ENCODE measurements at places on chromosomes 4 and X.

DNA sequence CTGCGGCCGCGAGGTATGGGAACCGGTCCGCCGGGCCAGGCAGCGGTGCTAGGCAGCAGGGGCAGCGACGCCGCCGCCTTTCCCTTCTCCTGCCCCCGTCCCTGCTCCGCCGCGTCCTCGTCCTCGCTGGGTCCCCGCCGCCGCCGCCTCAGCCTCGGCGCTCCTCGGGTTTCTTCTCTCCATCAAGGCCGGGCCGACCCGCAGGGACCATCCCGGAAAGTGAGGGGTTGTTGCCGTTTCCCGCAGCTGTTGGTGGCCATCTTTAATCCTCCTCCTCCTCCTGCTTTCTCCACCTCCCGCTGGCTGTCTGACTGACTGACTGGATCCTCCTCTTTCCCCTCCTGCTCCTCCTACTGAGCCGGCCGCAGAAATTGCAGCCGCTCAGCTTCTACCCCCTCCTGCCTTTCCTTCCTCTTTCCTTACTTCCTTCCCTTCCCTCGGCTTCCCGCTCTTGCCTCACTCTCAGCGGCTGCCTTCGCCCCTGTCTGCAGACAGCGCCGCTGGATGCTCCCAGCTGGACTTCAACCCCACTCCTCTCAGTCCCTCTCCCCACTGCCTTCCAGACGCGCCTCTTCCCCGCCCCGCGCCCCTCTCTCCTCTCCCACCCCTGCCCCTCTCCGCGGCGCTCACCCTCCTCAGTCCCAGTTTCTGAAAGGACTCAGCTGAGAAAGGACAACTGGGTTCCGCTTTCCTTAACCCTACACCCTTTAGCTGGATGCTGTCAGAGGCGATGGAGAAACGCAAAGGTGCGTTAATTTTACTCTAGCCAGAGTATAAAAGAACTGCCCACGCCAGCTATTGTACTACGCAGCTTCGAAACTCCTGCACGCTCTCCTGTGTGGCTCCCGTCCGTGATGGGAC, at the start of gene WDFY3:
Gene WDFY3, minus strand, starts transcription at position 309 of the 861 bp plus-strand sequence. CDS start 106,099 bp downstream, outside the sequence.
- no peak for DNase-seq

DNA sequence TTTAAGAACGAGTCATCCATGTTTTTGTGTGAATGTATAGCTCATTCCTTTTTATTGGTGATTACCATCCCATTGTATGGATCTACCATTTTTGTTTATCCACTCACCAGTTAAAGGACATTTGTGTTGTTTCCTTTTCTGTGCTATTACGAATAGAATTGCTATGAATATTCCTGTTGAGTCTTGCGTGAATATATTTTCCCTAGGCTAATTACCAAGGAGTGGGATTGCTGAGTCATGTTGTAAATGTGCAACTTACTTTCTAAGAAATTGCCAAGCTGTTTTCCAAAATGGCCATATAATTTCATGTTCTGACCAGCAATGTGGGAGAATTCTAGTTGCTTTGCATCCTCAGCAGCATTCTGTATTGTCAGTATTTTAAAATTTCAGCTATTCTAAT, 51.3 kb downstream of the YIPF6 start:
- no peak for DNase-seq

- no peak for DNase-seq
Observed at GRCh38 chrX:72027914-72028307, 103.8 kb downstream of the RTL5 start.

GRCh38 chrX:153968255-153968654, 3.4 kb downstream of the HCFC1 start:
- no peak for DNase-seq

DNA sequence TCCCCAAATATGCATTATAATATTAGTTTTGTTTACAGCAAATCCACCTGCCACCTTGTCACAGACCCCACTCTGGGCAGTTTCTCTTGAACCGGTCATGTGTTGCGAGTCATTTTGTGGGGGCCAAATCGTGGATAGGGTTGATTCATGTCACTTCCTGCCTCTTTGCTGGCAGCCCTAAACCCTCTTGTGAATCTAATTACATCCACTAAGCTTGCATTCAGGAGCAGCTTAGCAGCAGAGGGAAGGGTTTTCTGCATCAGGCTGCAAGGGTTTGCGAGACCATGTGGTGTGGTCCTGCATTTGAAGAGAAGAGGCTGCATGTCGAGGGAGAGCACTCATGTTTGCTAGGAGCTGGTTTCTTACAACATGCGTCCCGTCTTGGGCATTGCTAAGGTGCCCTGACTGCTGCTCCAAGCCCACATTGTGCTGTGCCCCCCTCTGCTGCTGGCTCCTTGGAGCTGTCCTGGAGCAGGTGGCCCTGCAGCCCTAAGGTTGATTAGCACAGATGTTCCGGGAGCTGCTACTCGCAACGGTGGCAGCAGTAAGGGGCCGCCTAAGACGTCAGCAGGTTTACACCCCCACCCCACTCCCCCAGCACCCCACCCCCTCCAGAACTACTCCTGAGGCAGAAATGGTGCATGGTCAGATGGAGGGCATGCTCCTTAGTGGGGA, 88.9 kb upstream of the CLDN34 start:
- DNase-seq: no peak

- DNase-seq: no peak
Observed at GRCh38 chr4:43458293-43458692, 565.8 kb downstream of the GRXCR1 start.

- peak; percentile 16 for DNase-seq
Observed at GRCh38 chr4:109294006-109294405, 8.5 kb downstream of the COL25A1 start.

- DNase-seq: no peak
Observed at GRCh38 chr4:95379633-95380032, 169.1 kb downstream of the UNC5C start.

DNA sequence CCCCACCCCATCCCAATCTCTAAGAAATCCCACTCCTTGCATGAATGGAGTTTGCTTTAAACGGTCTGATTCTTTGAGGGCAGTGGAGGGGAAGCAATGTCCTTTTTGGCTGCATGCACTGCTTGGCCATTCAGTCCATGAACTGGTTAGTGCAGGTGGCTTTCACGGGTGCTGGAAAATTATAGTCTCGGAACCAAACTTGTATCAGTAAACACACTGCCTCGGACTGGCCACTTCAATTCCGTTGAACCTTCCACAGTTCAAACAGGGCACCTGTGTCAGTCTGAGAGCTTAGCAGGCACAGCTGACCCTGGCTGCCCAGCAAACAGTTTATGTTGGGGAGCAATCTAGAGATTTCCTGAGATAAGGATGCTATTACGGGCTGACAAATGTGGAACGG, 255.6 kb downstream of the DHX15 start:
- no peak for DNase-seq

- no peak for DNase-seq
Observed at GRCh38 chr4:37258221-37258620, 13.7 kb downstream of the NWD2 start.

- DNase-seq: no peak
Observed at GRCh38 chr4:21102667-21103066, 402.4 kb downstream of the PACRGL start.

- DNase-seq: no peak
Observed at GRCh38 chrX:139692908-139693307, 15.1 kb downstream of the MCF2 start.

GRCh38 chrX:113514906-113515305, 674.3 kb upstream of the AMOT start:
- DNase-seq: no peak

DNA sequence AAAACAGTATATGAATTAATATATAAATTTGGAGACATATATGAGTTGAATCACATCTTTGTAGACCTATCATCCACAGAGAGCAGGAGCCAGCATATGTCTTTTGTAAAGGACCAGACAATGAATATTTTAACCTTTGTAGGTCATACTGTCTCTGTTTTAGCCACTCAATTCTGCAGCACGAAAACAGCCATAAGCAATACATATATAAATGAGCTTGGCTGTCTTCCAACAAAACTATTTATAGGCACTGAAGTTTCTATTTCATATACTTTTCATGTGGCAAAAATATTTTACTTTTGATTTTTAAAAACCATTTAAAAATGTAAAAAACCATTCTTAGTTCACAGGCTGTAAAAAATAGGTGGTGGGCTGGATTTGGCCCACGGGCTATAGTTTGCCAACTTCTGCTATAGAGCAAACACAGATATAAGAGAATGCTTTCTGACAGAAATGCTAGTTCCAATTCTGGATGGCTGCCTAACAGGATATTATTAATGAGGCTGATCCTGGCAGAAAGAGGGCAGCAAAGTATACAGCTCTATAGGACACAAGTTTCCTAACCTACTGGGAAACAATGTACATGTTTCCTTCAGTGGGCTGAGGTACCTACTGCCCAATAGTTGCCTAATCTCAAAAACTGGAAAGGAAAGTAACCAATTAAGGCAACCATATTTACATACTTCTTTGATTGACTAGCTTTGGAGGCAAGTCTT, 58.1 kb upstream of the UCP1 start:
- DNase-seq: no peak

GRCh38 chrX:112085149-112085548, 2.6 kb upstream of the TRPC5 start:
- DNase-seq: no peak

- DNase-seq: no peak
Observed at GRCh38 chr4:16075061-16075460, 8.8 kb downstream of the PROM1 start.

DNA sequence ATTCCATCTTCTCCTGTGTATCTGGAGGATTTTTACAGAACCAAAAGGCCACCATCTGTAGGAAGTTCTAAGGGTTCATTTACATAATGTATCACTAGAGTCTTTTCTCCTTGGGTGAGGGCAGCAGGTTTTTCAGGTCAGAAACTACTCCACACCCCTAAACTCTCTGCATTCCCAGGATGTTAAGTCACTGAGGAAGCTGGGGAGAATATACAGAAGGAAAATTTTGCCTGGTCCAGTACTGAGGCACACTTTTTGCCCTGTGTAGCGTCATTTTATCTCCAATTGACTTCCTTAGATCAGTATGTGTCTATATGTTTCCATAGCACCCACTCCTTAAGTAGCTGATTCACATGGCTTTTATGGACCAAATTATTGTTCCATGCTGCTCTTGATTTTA, 17.0 kb downstream of the XKRX start:
- no peak for DNase-seq

- no peak for DNase-seq
Observed at GRCh38 chrX:47047989-47048388, 30.3 kb upstream of the RGN start.

DNA sequence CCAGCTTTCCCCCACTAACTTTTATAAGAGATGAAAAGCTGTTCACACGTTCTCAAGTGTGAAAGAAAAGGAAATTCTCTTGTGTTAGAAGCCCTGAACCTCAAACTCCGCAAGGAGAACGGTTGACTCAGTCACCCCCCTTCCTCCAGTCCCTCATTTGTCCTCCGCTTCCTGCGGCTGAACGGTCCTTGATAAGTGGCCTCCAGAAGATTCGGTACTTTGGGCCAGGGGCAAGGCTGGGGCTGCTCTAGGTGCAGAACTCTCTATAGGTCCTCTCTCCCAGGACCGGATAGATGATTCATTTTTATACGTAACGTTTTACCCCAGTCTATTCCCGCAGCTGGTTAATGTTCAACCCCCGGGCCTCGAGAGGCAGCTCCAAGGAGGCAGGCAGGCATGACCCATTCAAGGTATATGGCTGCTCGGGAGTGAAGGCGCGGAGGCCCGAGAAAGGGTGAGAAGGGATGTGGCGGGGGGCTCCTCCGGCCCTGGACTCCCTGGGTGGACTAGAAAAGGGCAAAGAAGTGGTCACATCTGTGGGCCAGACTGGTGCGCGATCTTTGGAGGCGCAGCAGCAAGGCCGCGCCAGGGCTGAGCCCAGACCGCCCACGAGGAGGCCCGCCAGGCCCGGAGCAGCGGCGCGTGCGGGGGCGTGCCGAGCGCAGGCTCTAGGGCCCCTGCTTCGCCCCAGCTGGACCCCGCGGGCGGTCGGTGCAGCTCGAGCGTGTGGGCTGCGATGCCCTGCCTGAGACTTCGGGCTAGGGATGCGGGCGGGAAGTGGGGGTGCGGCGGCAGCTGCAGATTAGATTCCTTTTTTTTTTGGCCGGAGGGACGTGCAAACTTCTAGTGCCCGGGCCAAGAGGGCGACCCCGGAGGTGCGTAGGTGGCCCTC, 11.7 kb downstream of the PITX2 start:
- DNase-seq: no peak

- DNase-seq: no peak
Observed at GRCh38 chr4:149265645-149266044, 550.0 kb downstream of the IQCM start.

DNA sequence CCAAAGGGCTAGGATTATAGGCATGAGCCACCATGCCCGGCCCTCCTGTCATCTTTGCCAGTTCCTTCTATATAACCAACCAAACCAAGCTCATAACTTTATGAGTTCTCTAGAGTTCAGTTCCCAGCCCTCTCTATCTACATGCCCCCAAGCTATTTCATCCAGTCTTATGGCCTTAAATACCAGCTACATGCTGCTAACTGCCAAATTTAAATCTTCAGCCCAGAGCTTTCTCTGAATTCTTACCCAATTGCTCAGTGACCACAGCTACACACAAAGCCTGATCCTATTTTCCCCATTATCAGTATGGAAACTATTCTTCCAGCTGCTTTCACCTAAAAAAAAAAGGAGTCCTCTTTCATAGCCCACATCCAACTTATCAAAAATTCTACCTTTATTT, 23.1 kb downstream of the TMEM184C start:
- no peak for DNase-seq

DNA sequence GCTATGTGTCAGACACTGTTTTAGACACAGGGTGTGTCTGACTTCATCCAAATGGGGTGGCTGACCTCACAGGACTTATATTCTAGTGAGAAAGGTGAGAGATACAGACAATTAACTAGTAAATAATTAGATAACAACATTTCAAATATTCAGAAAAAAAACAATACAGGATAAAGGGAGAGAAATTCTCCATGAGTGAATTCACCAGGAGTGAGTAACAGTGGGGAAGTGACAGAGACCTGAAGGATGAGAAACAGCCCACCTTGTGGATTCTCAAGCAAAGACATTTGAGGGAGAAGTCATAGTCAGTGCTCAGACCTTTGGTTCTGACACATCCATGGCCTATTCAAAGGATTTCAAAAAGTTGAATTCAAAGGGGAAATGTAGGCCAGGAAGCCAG, 627.9 kb downstream of the IQCM start:
- no peak for DNase-seq

DNA sequence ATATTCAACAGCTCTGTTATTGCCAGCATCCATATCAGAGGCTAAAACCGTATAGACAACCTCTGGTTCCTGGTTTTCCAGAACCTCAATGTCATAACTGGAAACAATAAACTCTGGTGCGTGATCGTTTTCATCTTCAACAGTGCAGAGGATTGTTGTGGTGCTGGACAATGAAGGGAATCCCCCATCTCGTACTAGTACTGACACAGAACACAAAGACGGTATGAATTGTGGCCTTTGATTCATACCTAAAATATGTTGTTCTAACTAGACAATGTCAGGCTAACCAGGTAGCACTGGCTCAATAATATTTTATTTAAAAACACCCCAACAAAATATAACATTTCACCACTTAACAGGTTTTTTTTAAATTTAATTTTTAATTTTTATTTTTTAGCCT, 186.9 kb downstream of the DCHS2 start:
- no peak for DNase-seq

GRCh38 chrX:131633285-131633917, 89.5 kb downstream of the OR13H1 start:
- DNase-seq: peak; percentile 28

Data from activated naive CD4-positive, alpha-beta T cell treated with anti-CD3 and anti-CD28 coated beads, Interleukin-2, amount 50 U/mL, for 16 hours (primary cell).